ENCODE measurements at places on chromosomes 11 and 22.
A peak's percentile ranks its signal among the peaks of the same experiment; 100 is the strongest.

DNA sequence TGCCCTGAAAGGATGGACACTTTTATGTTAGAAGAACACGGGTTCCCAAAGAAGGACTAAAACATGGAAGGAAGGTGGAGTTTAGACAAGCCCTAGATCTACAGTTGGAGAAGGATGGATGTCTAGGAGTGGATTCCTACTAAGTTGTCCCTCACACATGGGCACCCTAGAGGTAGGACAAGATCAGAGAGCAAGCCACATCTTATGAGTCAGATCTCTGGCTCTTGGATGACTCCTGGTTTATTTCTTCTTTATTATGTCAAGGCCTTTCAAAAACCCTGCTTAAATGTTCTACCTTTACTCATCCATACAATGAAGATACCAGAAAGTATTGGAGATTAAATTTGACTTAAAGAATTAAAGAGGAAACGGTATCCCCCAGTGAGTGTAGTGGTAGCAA is 34.4 kb downstream of the PRCP start:
- DNase-seq, result no peak

DNA sequence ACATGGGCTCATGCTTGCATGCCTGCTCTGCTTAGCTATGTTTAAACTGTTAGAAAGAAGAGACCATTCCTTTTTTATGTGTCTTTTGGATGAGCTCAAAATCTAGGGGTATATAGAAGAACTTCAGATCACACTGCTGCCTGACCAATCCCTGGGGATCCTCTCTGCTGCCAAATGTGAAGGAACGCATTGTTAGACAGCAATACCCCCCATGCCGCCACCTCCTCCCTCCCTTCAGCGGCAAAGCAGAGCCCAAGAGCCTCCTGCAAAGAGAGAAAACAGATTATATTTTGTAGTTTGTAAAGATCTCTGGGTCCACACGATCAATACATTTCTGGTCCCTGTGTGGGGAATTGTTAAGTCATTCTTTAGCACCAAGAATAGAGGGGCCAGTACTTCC is 677.6 kb downstream of the NTM start:
- no peak for DNase-seq

- peak; percentile 5 for DNase-seq
These were observed 979 bp downstream of the ZBED5 start for GRCh38 chr11:10856689-10857458.

GRCh38 chr11:123188508-123189165 is 6.4 kb downstream of the CLMP start:
- DNase-seq, result no peak

DNA sequence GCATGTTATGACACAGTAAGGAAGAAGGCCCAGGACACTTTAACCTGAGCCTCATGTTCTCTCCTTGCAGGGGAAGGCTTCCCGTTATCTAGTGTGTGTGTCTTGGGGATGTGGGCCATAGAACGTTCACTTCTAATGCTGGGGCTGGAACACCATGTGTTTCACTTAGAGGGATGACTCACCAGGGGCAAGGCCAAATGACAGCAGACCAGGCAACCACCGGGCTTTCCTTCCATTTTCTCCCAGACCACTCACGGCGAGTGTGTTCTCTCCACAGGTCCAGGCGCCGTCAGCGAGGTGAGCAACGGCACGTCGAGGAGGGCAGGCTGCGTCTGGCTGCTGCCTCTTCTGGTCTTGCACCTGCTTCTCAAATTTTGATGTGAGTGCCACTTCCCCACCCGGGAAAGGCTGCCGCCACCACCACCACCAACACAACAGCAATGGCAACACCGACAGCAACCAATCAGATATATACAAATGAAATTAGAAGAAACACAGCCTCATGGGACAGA is 964.4 kb downstream of the NTM start:
- no peak for DNase-seq

Data from T-helper 9 cell (primary cell).